ENCODE measurements at places on chromosomes 12 and 14. TPM values are rescaled to one million over a fixed set of nuclear protein-coding genes. Genes with fewer than 3 reads are reported as not detected.

STAB2 gene
- 2.6 TPM for total RNA-seq

RAPGEF3 gene
- 25.9 TPM for total RNA-seq

FGF6 gene
- not detected for total RNA-seq

GARIN6 gene
- not detected for total RNA-seq

DNA sequence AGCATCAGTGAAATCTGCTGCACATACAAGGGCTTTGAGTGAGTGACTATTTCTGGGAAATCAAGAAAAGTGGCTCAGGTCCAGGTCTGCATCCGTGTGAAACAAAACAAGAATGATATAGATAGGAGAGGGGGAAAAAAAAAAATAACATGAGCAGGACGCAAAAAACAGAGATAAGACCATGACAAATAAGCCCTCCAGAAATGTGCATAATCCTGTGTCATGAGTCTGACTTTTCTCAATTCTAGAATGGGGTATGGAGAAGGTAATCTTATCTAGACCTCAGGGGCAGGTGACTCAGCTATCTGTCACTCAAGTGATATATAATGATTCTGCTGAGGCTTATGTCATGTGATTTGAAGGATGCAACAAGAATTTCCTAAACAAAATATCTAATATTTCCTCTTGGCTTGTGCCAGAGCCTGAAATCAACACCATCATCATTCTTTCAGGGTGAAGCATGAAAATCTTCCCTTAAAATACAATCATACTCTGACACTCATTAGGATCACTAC, 250.0 kb downstream of the PHLDA1 start:
- no peaks in the 10 kb centered on the region for H3K4me1 ChIP-seq
- H3K4me3 ChIP-seq = no peak overlapping the region
- no peak for DNase-seq

DNA sequence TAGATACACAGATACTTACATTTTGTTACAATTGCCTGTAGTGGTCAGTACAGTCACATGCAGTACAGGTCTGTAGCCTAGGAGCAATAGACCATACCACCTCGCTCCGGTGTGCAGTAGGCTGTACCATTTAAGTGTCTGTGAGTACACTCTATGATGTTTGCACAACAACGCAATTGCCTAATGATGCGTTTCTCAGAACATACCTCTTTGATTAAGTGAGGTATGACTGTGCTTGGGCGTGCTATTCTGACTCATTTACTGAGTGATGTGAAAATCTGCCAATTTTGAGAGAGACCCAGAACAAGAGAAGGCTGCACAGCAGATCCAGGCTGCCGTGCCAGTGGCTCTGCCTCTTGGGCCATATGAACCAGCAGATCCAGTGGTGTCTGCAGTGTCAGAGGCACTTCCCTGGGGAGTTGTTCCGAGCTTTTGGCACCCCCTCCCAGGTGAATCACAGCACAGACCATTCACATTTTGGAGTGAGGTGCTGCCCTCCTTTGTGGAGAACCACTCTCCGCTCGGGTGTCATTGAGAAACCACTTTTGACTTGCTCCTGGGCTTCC, 20.4 kb downstream of the DLK1 start:
- H3K27ac ChIP-seq = no peak overlapping the region
- peak; percentile 32 for DNase-seq
- H3K27me3 ChIP-seq = no peaks in the 10 kb centered on the region
- no peaks in the 10 kb centered on the region for H3K36me3 ChIP-seq
- H3K4me3 ChIP-seq = no peak overlapping the region

GRCh38 chr14:53703457-53703856, 253.2 kb downstream of the BMP4 start:
- no peak overlapping the region for H3K4me3 ChIP-seq
- DNase-seq = no peak
- no peaks in the 10 kb centered on the region for H3K27me3 ChIP-seq
- H3K36me3 ChIP-seq = no peaks in the 10 kb centered on the region
- H3K4me1 ChIP-seq = no peaks in the 10 kb centered on the region
- H3K27ac ChIP-seq = no peak overlapping the region

DNA sequence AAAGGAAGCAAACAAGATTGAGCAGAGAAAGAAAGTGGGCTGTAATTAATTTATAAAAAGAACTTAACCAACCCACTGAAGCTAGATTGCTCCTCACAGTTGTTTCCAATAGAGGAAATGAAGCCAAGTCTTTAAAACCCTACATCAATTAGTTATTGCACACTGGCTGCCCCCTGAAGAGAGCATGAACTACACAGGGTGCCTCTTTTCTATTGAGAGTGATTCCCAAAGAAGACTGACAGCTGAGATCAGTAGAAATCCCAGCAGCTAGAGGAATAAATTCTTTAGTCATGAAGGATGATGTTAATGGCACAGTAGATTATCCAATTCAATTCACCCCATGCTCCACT, 8.6 kb upstream of the USP15 start:
- no peak for DNase-seq
- no peak overlapping the region for H3K4me3 ChIP-seq

- peaks cover 20% of the 10 kb centered on the region for H3K4me1 ChIP-seq
- no peaks in the 10 kb centered on the region for H3K27me3 ChIP-seq
- DNase-seq = no peak
- no peak overlapping the region for H3K4me3 ChIP-seq
Measured at GRCh38 chr14:96057738-96058137, 18.6 kb downstream of the C14orf132 start.

DNA sequence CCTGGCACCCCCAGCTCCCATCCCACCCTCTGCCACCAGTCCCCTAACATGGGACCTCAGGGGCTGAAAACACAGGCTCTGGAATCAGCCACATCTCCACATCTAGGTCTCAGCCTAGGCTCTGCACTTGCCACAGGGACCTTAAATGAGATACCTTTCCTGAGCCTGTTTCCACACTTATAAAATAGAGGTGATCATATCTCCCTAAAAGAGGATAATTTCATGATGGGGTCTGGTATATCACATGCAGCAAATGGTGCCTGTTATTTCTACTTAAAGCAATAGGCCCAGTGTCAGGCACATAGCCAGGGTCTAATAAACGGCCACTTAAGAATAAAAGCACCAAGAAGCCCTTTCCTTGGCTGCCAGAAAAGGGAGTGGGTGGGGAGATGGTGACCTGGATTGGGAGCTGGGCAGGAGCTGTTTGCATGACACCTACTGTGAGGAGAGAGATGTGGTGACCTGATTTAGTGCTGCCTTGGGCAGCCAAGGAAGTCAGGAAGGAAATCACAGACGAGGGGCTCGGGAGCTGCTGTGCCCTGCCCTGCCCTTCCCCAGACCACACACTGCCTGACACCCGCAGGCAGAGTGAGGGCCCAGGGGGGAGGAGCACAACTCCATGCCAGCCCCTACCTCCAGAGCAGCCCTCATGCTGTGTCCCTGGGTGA, 71.2 kb downstream of the IRF2BPL start:
- H3K4me3 ChIP-seq = no peak overlapping the region
- H3K27ac ChIP-seq = peak overlapping the region; percentile 95

- no peaks in the 10 kb centered on the region for H3K27me3 ChIP-seq
- H3K4me1 ChIP-seq = no peaks in the 10 kb centered on the region
- H3K4me3 ChIP-seq = no peak overlapping the region
Measured at GRCh38 chr14:101032433-101032832, 128.9 kb upstream of the RTL1 start.

DNA sequence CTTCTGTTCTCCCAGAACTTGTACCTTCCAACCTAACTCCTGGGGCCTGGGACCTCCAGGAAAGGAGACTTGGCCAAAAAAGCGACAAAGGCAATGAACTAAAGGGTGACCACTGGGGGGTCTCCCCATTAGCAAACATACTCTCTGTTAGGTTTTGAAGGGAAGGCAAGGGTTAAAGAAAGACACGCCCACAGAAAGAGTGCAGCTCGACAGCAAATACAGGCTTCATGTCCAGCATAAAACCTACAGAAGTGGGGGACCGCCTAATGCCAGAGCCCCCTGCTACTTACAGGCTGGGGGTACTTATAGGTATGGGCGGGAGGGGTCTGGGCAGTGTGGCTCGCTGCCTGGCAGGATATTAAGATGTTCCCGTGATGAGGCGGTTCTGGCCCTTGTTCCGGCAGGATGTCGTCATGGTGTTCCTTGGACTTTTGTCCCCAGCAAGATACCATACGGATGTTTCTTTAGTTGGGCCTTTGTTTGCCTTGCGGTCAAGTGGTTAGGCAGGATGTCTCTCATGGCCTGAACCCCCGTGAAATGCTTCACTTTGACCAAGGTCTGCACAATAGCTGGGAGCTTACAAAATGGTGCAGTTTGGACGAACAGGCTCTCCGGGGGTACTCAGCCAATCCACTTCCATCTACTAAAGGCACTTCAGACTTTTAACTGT, 53.4 kb downstream of the PRMT8 start:
- no peak overlapping the region for H3K27ac ChIP-seq
- H3K36me3 ChIP-seq = no peaks in the 10 kb centered on the region
- DNase-seq = no peak
- no peaks in the 10 kb centered on the region for H3K4me1 ChIP-seq
- no peaks in the 10 kb centered on the region for H3K27me3 ChIP-seq
- no peak overlapping the region for H3K4me3 ChIP-seq

Measured in uterus (tissue), 4 donors.